ENCODE measurements at places on chromosomes 3 and 15. TPM values are rescaled to one million over a fixed set of nuclear protein-coding genes. Genes with fewer than 3 reads are reported as not detected.

GRCh38 chr3:73499787-73500186 lies 125.0 kb downstream of the PDZRN3 start:
- no peak for DNase-seq

VEPH1 gene
- total RNA-seq = 2.8 TPM

- no peak for DNase-seq
Observed at GRCh38 chr3:130457671-130458070, 59.3 kb upstream of the COL6A6 start.

DNA sequence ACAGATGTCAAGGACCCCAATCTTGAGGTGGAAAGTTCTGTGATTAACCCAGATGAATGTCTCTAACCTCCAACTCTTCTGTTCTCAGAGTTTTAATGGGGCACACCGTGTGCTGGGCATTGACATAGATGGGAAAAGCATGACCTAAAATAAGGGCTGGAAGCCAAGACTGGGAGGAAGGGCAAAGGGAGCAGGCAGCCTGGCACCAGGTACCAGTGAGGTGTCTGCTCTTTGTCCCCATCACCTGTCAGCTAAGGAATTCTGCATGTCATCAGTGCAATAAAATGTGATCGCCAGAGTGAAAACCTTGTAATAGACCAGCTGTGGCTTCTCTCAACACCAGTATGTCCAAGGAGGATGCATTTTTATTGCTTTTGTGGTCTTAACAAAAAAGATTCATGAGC lies 143.5 kb upstream of the TPM1 start:
- no peak for DNase-seq
